ENCODE measurements at places on chromosomes 1 and 21.

- no peak for DNase-seq
Observed at GRCh38 chr1:7915826-7916500, 24.7 kb downstream of the TNFRSF9 start.

- DNase-seq, result no peak
Observed at GRCh38 chr1:52003877-52004276, 13.4 kb upstream of the RAB3B start.

DNA sequence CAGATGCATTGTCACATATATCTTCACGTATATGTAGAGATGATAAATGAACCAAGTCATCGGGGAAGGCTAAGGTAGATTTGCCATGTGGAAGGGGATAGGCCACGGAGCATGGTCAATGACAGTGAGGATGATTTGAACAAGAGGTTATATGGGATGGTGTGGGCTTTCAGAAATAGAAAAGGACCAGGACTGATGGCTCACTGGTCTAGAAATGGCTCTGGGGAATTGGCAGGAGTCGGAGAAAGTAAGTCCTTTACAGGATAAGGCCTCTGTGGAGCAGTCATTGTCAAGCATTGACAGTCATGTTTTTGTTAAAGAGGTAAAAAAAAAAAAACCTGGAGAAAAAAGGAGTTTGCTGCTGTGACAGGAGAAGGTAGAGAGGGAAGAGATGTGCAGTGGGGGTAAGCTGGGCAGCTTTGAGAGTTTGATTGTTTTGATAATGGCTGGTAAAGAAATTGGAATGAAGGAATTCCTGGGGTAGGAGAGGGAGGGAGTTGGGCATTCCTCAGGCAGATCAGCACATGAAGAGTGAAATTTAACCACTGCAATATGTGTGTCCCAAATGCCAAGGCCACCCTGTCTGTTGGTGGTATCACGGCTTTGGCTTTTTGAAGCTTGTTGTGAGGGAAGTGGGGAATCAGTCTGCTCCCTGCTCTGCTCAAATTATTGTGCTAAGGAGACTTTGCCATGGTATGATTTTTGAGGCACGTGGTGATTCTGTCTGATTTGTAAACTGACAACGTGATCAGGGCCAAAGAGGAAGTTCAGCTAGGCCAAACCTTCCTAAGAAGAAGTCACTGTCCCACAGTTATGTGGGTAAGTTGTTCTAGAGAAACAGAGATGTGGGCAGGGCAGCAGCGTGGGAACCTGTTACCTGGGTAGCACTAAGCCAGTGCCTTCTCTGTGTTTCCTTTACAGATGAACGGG, 26.0 kb downstream of the MACF1 start:
- no peak for DNase-seq

- DNase-seq, result no peak
Observed at GRCh38 chr1:35062518-35063196, 16.5 kb upstream of the ZMYM1 start.

GRCh38 chr1:244160455-244161235, 109.6 kb downstream of the ZBTB18 start:
- no peak for DNase-seq

DNA sequence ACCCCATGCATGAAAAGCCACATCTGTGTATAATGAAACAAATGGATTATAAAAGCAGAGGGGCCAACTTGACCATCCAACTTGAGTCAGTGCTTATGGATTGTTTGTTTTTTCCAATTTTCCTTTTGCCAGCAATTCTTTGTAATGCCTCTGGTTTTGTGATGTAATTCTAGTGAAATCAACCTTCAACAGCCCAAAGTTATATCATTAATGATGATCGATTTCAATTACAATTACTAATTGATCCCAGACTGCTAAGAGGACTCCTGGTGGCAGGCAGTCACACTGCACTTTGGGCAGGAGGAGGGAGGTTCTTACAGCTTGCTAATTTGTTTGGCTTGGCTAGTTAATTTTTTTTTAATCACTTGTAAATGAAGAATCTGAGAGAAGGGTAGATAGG, 552.3 kb downstream of the NUF2 start:
- no peak for DNase-seq

DNA sequence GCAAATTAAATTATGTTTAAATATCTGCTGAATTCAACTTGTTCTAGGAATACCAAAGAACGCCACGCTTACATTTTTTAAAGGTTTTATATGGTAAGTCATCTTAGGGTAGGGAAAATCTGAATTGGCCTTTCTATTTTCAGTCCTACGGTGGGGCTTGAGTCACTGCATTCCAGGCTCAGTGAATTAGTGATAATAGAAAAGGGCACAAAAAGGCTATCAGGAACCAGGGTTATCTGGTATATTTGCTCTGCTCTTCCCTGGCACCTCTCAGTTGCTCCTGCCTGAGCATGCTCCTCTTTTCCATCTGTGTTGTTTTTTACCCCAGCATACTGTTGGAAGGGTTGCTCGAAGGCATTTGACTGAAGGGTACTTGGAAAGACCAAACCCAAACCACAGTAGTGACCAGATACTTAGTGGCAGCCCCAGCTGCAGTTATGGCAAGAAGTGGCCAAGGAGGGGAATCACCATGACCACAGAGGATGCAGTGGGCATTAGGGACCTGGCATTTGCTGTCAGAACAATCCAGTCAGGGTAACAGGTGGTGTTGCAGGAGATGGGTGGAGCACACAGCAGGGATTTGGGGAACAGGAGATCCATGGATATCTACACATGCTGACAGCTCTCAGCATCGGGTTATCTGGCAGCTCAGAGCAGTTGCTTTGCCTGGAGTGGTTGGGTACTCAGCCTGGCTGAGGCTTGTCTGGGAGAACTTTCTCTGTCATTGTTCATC, 2.3 kb downstream of the OVAAL start:
- no peak for DNase-seq

- DNase-seq, result peak; percentile 55
Observed at GRCh38 chr1:57674801-57675200, 250.9 kb upstream of the DAB1 start.

DNA sequence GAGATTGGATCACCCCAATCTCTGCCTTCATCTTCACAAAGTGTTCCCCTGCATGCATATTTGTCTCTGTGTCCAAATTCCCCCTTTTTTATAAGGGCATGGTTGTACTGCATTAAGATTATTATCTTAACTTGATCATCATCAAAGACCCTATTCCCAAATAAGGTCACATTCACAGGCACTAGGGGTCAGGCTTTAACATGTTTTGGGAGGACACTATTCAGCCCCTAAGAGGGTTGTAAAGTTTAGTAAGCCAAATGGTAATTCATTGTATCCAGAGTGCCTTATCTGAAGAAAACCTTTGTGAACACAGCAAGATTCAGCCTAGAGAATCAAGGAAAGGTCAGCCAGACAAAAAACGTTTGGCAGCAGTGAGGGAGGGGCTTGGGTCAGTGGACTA, 317.6 kb upstream of the PLD5 start:
- DNase-seq, result no peak

GRCh38 chr1:42922687-42923366, 35.8 kb downstream of the SLC2A1 start:
- DNase-seq, result peak; percentile 78

- peak; percentile 64 for DNase-seq
Observed at GRCh38 chr1:193058529-193059281, 455 bp downstream of the UCHL5 start.

GRCh38 chr1:28718586-28719331, 18.0 kb upstream of the YTHDF2 start:
- peak; percentile 26 for DNase-seq

GRCh38 chr1:172818841-172819527, 160.1 kb downstream of the FASLG start:
- no peak for DNase-seq

GRCh38 chr1:73097917-73098316, 815.6 kb upstream of the NEGR1 start:
- no peak for DNase-seq

All from epithelial cell of esophagus (primary cell).